ENCODE measurements at places on chromosomes 6 and 20. TPM values are rescaled to one million over a fixed set of nuclear protein-coding genes. Genes with fewer than 3 reads are reported as not detected.

GRCh38 chr6:127481111-127481510 is 21.9 kb upstream of the KIAA0408 start:
- no peak for DNase-seq

- no peak for DNase-seq
Observed at GRCh38 chr6:32327103-32327502, 44.6 kb downstream of the TSBP1 start.

The LZTS3 gene
- total RNA-seq = 9.9 TPM

The SNAP25 gene
- 0.80 TPM for total RNA-seq

The VIP gene
- total RNA-seq = 8.9 TPM

The NOX3 gene
- total RNA-seq = not detected
